Activated naive CD8-positive, alpha-beta T cell treated with anti-CD3 and anti-CD28 coated beads, Interleukin-2, amount 50 U/mL, for 16 hours (primary cell): ENCODE measurements at places on chromosomes 1 and 21.

- no peak for DNase-seq
Measured at GRCh38 chr1:204307334-204307883, 52.3 kb downstream of the PLEKHA6 start.

DNA sequence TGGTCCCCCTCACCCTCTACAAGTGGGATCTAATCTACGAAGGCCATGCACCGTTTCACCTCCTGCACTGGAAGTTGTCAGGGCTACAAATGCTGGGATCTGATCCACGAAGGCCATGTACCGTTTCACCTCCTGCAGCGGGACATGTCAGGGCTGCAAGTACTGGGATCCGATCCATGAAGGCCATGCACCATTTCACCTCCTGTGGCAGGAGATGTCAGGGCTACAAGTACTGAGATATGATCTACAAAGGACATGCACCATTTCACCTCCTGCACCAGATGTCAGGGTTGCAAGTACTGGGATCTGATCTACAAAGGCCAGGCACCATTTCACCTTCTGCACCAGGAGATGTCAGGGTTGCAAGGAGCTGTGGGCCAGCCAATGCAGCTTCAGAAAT, 7.0 kb downstream of the ALDH4A1 start:
- no peak for DNase-seq

DNA sequence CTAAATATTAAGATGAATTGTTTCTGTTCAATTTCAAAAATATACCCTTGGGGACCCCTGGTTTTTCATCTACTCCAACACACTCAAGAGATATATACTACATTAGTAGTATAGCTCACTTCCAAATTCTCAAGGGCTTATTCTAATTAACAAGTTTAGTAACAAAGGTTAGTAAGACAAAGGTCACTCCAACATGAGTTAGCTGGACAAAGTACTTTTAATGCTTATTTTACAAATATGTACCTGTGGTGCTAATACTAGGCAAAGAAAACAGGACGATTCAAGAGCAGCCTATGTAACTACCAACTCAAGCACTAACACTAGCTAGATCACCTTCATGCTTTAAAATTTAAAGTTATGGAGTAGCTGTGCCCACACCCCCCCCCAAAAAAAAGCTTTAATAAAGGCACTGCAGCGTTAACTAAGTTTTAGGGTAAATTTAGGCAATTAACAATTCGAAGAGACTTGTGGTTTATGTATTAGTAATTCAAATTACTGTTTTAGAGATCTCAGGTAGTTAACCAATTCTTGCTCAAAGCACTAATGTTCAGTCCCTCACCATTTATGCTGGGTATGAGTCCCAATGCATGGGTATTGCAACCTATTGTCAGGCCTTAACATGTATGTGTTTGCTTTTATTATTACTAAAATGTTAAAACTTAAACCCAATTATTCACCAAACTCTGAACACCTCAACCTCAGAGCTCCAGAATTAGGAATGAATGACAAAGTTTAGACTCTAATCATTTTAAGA, 14.1 kb downstream of the HNRNPU start:
- no peak for DNase-seq

GRCh38 chr1:9732123-9732971, 80.8 kb downstream of the PIK3CD start:
- DNase-seq: no peak

GRCh38 chr1:95252422-95252821, 18.4 kb downstream of the RWDD3 start:
- DNase-seq: no peak

DNA sequence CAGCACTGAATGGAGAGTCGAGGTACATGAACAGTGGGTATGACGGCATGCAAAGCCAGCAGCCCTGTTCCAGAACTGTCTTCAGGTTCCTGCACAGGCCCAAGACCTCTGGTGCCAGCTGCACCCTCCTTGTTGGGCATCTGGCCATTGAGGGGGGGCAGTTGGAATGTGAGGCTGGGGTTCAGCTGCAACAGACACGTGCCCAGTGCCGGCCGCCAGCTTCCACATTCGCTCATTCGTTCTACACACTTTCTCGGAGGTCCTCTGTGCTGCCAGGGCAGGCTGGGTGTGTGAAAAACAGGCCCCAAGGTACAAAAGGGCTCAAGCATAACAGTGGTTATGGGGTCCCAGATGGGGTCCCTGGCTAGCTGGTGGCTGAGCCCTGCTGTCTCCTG, 37.9 kb upstream of the SLC19A1 start:
- no peak for DNase-seq

- DNase-seq: no peak
Measured at GRCh38 chr1:3079381-3080052, 10.5 kb downstream of the PRDM16 start.

GRCh38 chr1:165137551-165138316, 218.8 kb downstream of the LMX1A start:
- DNase-seq: no peak

GRCh38 chr1:107530543-107530942, 389.7 kb downstream of the NTNG1 start:
- no peak for DNase-seq

DNA sequence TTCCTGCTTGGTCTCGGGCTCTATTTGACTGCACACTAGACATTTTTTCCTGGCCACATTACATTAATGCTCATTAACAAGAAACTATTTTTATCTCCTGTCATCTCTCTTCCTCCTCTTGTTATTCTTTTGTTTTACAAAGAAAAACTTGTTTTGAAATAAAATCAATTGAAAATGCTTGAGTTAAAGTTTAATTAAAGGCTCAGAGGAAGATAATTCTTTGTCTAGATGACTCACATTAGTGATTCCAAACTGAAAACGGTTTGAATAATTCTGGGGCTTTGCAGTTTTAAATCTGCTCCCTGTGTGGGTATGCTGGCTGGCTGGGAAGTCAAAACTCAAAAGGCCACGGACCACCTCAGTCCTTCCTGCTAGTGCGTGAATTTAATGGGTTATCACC, 29.6 kb downstream of the RGS5 start:
- no peak for DNase-seq

DNA sequence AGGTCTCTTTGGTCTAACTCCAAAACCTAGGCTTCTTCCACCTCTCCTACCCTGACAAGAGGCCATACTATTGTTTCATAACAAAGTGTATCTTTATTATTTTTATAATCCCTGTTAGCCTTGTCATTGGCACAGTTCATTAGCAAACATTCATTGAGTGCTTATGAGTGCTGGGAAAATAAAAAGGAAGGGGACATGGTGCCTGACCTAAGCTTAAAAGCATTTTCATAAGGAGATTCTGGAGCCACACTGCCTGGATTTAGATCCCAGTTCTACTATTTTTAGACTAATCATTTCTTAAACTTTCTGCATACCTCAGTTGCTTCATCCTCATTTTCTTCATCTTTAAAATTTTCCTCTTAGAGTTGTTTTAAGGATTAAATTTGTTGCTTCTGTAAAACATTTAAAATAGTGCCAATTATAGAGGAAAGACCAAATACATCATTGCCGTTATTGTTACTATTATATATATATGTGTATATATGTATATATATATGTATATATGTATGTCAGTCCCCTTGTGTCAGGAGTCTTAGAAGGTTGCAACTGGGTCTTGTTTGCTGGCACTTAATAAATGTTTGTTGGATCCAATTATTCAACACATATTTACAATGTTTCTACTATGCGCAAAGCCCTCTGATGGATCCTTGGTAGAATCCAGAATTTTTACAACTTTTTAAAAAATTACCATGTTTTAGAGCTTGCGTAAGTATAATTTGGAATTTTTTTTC, 250.9 kb upstream of the SGIP1 start:
- no peak for DNase-seq

- DNase-seq: no peak
Measured at GRCh38 chr1:208767816-208768215, 523.6 kb upstream of the PLXNA2 start.

DNA sequence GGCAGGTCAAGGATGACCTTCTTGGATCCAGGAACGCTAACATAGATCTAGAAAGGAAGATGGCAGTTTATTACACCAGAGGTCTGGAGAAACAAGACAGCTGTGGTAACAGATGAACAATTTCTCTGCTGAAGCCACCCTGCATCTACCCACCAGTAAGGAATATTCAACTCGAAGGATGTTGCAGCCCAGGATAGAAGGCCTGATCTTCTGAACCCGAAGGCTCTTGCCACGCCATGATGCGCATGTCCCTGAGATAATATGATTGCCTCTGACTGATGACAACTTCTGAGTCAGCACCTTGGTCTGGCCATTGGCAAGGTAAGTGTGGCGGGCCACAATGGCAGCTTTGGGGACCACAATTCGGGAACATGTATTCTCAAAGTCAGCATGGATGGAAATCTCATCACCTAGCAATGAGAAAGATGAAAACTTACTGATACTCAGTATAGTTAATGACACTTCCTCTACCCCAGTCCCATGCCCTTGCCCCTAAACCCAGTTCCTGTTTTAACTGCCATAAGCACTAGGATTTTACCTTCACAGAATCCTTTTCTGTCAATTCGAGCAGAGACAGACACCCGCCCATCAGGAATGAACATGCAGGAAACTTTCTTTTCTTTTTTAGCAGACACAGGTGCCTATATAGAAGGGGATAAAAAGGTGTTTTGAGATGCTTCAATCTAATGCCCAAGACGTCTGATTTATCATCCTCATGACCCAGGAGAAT, 1.8 kb downstream of the TXNIP start:
- DNase-seq: no peak

DNA sequence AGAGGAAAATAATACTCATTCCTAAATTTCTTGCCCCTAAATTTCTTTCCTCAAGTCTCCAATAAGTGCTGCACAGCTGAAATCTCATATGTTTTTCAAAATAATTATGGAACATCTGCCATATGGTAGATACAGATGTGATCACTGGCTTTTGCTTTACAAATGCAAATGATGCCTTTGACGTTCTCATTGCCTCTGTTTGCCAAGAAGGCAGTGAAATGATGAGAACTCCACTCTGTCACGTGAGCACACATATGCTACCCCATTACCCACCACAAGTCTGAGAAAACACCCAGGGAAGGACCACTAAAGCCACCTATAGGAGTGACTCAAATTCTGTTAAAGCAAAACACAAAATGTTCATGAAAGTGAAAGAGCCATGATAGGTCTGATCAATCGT, 43.9 kb downstream of the DSCAM start:
- no peak for DNase-seq

DNA sequence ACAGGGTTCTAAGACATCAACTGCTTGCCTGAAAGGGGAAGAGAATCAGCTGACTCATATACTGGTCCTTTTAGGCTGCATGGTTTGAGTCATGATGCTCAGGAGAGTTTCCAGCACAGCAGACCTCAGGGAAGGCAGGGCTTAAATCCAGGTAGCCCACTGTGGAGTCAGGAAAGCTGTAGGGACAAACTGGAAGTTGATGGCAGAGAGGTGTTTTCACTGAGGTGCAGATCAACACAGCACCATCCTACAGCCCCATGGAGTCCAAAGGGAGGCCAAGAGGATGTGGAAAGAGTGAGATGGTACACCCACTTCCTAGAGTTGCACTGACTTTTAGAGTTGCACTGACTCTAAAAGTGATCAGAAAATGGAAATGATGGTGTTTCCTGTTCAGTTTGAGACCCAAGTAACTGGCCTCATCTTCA, 252.4 kb upstream of the DUSP10 start:
- no peak for DNase-seq

- no peak for DNase-seq
Measured at GRCh38 chr1:51641096-51641495, 24.2 kb downstream of the OSBPL9 start.

DNA sequence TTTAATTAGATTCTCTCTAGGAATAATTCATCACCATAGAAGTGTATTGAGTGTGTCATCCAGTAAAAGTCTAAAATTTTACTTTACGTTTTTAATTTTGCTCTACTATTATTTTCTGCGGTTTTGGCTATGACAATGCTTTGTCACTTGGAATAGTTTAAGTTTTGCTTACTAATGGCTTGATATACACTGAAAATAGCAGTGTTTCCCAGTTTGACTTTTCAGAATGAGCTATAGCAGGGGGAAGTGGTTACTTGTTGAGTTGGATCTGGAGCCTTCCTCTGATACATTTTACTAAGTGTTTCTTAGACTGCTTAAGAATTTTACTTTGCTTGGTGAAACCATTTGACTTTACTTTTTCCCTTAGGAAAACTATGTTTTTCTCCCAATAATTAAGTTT, 5.0 kb downstream of the DNAJC16 start:
- DNase-seq: no peak

DNA sequence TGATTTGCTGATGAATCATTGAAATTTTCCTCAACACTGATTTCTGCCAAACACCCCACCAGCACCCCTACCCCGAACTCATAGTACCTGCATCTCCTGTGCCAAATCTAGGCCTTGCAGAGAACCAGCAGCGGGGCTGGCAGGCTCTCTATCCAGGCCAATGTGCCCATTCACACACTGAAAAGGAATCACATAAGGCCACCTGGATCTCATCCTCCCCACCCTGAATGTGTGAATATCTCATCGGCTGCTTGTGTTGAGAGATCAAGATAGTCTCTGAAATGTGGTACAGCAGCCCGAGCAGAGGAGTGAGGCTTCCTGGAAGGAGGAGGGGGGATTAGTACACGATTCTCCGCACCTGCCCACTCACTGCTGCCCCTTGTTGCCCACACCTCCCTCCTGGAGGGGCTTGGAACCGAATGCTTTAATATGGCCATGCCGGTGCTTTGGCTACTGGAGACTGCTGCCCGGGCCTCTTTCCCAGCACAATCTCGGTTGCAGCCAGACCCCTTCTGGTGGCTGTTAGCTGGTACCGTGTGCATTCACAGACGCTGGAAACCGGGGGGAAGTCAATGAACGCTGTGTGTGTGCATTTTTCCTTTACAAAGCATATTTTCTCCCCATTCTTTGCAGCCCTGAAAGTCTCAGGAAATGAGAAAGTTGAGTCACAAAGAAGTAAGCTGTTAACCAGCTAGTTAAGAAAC, 619.5 kb downstream of the MATN1 start:
- DNase-seq: no peak

- DNase-seq: no peak
Measured at GRCh38 chr1:92425617-92426016, 61.1 kb downstream of the GFI1 start.

GRCh38 chr1:206070627-206071304, 17.8 kb downstream of the RHEX start:
- no peak for DNase-seq

GRCh38 chr1:99660496-99660895, 14.6 kb downstream of the PALMD start:
- no peak for DNase-seq

- no peak for DNase-seq
Measured at GRCh38 chr1:30876451-30877204, 31.9 kb downstream of the SDC3 start.
